H54 (cell line): ENCODE measurements at places on chromosomes 11 and 22.

- no peak for DNase-seq
Measured at GRCh38 chr22:28395920-28396753, 283.5 kb downstream of the TTC28 start.

- DNase-seq = no peak
Measured at GRCh38 chr22:19079691-19080090, 42.5 kb downstream of the DGCR2 start.

DNA sequence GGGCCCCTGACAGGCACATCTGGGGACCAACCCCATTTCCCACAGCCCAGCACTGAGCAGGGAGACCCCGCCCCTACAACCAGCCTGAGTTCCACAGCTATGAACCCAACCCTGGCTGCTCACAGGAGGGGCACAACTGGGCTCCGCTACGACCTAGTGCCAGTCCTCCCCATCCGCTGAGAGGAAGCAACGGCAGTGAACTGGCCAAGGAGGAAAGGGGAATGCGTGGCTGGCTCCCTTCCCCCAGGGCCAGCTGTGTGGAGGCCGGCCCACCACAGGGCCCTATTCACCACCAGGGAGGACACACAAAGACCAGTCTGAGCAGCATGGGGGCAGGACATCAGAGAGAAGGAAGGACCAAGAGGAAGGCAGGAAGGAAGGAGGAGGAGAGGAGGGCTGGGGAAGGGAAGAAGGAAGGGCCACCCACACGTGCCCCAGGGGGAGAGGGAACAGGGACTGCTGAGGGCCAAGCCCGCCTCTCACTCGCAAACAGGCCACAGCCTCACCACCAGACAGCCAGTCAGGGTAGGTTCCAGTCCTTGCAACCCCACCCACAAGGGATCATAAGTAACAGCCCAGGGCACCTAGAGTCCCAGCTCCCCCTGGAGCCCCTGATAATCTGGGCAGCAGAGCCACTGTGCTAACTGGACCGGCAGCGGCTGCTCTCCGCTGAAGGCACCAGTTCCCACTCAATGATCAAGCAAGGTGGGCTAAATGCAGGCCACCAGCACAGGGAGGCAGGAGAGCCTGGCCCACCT is 8.5 kb upstream of the GAL3ST1 start:
- no peak for DNase-seq

GRCh38 chr22:40922484-40923303 is 28.5 kb upstream of the RBX1 start:
- DNase-seq = peak; percentile 12

DNA sequence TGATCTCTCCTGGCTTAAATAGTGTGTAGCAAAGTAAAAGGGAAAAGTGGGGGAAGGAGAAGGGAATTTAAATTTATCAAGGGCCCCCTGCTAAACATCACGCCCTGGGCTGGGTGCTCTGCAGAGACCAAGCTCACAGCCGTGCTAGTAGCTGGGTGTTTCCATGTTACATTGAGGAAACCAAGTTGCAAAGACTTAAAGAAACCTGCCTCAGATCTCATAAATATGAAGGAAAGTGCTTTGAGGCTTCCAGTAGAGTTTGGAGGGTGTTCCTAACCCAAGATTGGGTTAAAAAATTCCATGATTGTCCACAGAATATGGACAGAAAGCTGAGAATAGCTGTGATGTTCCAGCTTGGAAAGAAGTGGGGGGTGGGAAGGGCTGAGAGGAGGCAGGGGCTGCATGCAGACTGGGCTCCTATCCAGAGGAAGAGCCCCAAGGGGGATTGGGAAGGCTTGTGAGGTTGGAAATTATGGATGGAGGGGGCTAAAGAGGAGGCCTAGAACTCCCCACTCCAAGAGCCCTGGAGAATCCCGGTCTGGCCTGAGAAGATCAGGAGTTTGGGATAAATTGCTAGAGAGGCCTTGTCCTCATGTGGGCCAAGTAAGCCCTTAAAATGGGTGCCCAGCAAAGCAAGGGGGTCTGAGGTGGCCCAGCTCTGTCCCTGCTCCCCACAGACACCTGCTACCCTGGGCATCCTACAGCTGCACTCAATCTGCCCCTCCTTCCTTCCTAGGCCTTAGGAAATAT is 25.0 kb upstream of the OAF start:
- DNase-seq = no peak
